T1000 (cell line): ENCODE measurements at places on chromosomes 7 and 10.

- DNase-seq = no peak
Measured at GRCh38 chr7:123692471-123692877, 36.8 kb downstream of the LMOD2 start.

DNA sequence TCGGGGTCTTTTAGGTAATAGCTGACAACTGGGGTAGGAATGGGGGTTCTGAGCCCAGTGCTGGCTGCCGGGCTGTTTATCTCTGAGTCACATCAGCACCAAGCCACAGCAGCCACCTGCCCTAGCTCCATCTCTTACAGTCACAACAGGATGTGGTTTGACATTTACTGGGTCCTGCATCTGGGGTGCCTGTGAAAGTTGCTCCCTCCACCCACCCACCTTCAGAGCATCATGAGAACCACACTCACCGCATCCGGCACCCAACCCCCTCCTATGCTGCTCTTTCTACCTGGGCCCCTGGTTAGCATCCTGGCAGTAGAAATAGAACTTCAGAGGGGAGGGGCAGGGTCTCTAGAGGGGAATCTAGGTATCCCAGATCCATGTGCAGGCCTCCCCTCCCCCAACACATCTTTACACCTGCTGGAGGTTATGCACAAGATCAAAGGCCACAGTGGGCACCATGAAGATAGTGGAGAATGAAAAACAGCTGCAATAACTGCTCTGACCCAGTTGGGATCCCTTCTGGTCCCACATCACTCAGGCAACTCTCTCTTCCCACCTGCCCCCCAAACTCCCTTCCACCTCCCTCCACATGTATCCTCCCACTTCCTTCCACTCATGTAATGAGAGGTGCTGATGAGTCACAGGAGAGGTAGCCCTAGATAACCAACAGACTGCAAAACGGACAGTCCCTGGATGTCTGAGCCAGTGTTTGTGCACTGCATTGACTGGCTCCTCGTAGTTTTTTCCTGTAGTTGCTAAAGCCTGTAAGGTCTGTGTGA, 38.2 kb downstream of the PRSS2 start:
- peak; percentile 24 for DNase-seq

DNA sequence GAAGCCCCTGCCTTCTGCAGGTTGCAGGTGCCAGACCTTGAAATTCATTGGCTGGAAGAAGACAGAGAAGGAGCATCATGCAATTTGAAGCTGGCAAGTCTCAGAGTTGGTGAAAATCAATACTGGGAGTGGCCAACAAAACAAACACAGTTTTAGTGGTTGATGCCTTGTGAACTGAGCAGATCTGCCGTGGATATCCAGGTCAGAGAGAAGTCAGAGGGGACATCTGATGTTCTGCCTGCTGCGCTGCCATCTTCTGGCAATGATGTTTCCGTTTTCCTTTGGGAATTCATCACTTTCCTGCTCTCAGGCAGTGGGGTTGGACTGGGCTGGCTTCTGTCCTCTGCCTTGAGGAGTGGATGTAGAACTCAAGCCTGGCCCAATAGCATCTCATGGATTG, 132.0 kb downstream of the RPS24 start:
- no peak for DNase-seq

DNA sequence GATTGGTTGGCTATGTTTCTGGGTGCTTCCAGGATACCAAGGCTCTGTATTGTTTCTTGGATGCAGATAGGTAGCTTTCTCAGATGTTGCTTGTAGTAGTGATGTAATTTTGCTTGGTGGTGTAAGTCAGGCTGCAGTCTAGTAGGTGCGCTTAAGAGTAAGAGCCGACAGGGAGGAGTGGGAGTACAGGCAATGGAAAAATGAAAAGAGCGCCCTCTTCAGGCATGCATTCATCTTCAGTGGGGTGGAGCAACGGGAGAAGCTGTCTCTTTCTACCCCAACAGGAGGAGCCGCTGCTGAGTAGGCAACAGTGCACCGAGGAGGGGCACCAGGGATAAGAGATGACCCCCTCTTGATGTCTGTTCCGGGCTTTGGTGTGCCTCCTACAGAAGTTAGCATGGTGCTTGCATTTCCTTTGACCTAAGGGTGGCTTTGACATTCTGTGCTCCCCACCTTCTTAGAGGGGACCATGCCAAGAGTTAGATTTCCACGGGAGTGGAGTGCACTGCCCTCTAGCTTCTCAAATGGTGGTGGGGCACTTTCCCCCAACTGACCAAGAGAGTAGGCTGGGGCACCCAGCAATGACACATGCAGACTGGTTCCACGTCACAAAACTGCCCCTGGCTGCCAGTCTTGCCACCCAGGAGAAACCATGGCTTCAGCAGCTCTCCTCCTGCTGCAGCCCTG, 56.1 kb downstream of the ZNF783 start:
- no peak for DNase-seq

DNA sequence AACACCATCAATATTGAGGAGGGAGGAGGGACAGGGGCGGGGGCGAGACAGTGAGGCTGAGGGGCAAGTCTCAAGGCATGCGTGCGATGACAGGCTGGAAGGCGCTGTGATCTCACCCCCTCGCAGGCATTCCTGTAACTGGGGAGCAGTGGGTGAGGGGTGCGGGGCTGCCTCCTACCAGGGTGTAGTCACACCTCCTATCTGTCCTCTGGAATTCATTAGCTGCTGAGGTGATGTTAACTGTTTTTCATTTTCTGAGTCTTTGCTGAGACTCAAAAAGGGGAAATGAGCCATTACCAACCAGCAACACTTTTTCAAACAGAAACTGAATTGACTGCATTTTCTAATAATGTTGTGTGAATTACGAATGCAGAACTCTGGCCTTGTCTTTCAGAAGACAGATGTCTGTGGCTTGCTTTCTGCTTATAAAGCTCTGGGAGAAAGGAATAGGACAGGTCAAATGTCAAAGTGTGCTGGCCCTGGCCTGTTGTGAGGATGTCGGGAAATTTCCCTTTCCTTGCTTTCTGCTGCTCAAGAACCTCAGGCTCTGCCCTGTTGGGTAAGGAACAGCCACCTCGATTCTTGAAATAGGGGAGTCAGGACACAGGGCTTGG, 23.7 kb upstream of the CDH23 start:
- DNase-seq = no peak

- no peak for DNase-seq
Measured at GRCh38 chr10:124323806-124324205, 94.9 kb downstream of the OAT start.

DNA sequence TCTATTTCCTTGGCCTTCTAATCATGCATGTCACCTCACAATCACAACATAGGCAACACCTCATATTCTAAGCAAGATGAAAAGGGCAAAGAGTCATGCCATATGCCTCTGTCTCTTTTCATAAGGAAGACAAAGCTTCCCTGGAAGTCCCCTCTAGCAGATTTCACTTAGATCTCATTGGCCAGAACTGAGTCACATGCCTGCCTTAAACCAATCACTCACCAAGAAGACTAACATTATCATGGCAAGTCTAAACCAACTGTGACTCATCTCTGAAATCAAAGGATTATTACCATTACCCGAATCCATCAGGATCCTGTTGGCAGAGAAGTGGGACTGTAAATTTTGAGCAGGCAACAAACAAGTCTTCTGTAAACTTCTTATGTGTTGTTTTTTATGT, 27.8 kb downstream of the CAV1 start:
- no peak for DNase-seq

DNA sequence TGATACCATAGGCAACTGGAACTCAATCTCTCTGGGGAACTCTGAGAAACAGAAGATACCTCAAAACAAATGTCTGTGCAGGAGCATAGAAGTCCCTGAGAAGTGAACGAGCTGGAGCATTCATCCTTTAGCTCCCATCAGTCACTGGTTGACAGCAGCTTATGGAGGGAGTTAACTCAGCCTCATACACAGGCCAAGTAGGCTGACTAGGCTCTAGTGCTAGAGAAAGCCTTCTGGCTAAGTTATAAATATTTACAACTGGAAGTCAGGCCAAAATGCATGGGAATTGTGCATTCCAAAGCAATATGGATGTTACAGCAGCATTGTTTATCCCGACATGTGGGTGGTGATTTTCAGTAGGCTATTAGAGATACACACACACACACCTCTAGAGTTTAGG, 66.5 kb downstream of the ANK3 start:
- no peak for DNase-seq

- no peak for DNase-seq
Measured at GRCh38 chr10:117175215-117175900, 21.9 kb upstream of the KCNK18 start.

- DNase-seq = no peak
Measured at GRCh38 chr7:155217634-155218033, 80.0 kb upstream of the INSIG1 start.

DNA sequence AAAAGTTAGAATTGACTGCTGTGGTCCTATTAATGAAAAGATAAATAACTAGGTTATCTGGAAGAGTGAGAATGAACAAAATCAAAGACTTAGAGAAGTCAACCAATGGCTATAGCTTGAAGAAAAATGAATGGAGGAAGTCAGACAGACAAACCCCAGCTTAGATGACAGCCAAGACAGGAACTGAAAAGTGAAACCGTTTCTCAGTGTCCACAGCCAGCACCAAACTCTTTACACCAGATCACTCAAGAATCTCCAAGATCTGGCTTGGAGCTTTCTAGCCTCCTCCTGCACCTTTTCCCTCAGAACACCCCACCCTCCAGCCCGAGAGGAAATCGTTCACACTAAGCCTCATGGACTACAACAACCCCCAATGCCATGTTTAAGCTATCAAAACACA, 167.0 kb downstream of the SFMBT2 start:
- no peak for DNase-seq

DNA sequence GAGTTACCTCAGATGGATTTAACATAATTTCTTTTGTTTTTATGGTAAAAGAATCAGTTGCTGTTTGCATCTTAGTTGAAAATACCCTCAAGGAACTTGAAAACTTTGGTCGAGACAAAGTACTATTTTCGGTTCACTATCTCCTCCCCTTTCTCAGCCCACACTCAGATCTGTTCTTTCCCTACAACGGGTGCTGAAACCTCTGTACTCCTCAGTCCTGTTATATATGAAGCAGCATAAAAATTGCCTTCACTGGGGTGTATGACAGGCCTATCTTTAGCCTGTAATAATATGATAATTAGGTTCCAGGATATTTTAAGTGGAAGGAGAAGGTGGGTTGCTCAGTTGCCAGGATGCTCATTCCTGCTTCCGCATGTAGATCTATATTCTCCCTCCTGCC, 105.2 kb upstream of the NOBOX start:
- DNase-seq = no peak

DNA sequence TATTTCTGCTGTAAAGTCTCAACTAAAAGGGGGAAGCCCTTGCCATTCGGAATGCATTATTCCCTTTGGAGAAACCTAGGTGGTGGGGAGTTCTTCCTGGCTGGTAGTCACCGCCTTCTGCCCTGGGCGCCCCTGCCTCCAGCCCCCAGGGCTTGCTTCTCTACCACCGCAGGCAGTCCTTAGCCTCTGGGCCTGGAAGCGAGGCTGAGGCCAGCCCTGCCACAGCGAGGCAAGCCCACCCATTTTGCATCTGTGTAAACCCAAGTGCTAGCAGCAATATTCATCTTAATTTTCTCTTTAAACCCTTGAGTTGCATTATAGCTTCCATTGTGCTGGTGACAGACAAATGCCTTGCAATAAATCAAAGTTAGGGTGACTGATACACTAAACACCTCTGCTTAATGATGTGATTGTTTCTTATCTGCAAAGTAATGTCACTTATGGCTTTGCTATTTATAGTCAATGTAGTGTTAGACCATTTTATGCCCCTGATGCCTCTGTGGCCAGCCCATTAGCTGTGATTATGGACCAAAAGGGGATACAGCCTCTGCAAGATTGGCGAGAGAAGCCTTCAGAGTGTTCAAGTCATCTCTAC, 26.2 kb upstream of the MGMT start:
- DNase-seq = no peak

DNA sequence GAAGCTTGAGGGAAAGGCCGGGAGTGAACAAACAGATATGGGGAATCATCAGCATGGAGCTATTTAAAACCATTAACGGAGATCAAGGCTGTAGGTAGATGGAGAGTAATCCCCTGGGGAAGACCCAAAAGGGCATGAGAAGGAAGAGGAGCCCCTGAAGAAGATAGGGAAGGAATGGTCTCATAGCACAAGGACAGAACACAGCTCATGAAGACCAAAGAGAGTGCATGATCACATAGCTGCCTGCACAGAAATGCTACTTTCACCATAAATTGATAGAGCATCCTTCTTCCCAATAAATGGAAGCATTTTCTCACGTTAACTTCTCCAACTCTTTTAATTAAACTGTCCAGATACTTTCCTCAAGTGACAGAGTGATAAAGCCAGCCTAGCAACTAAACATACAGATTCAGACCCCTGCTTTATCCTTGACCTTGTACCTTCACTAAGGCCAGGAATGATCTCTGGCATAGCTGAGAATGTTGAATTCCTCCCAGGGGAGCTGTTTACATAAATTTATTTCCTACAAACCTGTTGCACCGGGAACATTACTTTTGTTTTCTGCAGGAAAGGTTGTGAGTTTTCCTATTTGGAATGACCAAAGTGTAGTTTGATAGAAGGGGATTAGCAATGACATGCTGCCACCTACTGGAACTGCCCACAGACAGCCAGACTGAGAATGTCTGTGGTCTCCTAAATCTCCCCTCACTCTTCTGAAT, 110.8 kb upstream of the LRGUK start:
- no peak for DNase-seq

GRCh38 chr7:29150856-29151255, 4.5 kb upstream of the CPVL start:
- DNase-seq = no peak

GRCh38 chr10:22560096-22560912, 154.1 kb downstream of the PIP4K2A start:
- no peak for DNase-seq

- DNase-seq = no peak
Measured at GRCh38 chr10:4623757-4624420, 202.1 kb upstream of the AKR1E2 start.

- no peak for DNase-seq
Measured at GRCh38 chr10:126592901-126593300, 77.6 kb downstream of the C10orf90 start.

GRCh38 chr7:47088329-47089067, 493.4 kb downstream of the TNS3 start:
- peak; percentile 33 for DNase-seq

GRCh38 chr7:100372256-100372655, 1.0 kb upstream of the PILRA start:
- DNase-seq = no peak

- no peak for DNase-seq
Measured at GRCh38 chr10:75712242-75712880, 280.9 kb downstream of the LRMDA start.

DNA sequence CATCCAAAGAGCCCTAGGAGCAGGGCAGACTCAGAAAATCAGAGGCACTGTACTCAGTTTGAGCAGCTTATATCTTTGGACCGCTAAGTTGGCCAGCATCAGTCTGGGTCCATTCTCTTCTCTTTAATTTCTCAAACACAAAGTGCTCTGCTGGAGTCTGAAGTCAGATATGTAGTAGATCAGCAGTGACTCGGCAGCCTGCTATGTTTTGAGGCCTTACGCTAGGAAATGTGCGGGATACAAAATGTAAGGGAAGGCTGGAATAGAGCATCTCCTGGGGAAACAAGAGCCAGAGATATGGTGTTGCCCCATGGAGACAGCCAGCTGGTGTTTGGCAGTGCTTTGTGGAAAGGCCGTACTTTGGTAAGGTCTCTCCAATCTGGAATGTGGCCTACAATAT, 60.6 kb upstream of the VKORC1L1 start:
- no peak for DNase-seq
